ENCODE measurements at places on chromosomes 4 and X.

- peak; percentile 58 for DNase-seq
These were observed 43.4 kb downstream of the ZNF182 start for GRCh38 chrX:47960406-47960805.

- DNase-seq: peak; percentile 62
These were observed 6.8 kb upstream of the CLCN5 start for GRCh38 chrX:49915361-49916222.

DNA sequence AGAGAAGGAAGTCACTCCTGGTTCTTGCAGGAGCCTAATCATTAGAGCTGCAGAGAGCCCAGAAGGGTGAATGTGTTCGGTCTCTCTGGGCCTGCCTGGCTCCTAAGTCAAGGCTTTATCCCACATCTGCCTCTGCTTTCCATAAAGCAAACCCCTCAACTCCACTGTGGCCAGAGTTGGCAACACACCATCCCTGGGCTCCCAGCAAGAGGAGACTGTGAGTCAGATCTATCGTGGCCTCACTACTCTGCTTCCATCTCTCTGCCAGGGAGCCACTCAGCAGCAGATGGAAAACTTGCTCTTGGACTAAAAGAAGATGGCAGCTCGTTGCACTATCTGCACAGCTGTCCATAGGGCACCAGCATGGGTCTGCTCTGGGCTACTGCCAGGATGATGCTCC, 348.2 kb downstream of the FBXW7 start:
- no peak for DNase-seq

GRCh38 chrX:152845618-152846240, 14.9 kb downstream of the NSDHL start:
- DNase-seq: no peak

DNA sequence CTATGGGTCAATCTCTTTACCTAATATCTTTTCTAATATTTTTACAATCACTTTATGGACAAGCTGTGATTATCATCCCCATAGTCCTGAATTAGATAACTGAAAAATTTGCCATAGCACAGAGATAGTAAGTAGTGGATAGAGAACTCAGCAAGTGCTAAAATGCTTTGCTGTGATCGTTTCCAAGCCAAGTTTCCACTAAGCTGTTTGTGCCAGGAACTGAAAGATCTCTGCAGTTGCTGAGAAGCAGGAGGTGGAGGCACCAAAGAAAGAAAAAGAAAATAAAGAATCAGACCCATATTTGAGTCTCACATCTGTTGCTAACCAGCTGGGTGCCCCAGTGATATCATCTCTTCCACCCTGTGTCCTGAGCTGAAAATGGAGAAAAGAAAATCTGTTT, 605.6 kb upstream of the BOD1L1 start:
- DNase-seq: no peak

GRCh38 chr4:45120163-45120562, 393.8 kb upstream of the GNPDA2 start:
- DNase-seq: no peak

GRCh38 chrX:80246271-80246670, 174.0 kb upstream of the TENT5D start:
- DNase-seq: no peak

GRCh38 chr4:147096667-147097604, 151.3 kb upstream of the TTC29 start:
- DNase-seq: peak; percentile 78

- DNase-seq: peak; percentile 15
These were observed 135.2 kb downstream of the PDE5A start for GRCh38 chr4:119493419-119493818.

- peak; percentile 58 for DNase-seq
These were observed 282.0 kb downstream of the ARHGAP24 start for GRCh38 chr4:85756938-85757337.

- DNase-seq: no peak
These were observed 1017.6 kb upstream of the HS3ST1 start for GRCh38 chr4:12446256-12446655.

GRCh38 chr4:94911106-94911505, 153.4 kb downstream of the BMPR1B start:
- no peak for DNase-seq
